ENCODE measurements at places on chromosomes 5 and 9.

GRCh38 chr5:109049565-109049964 lies 301.9 kb downstream of the FER start:
- no peak for DNase-seq

GRCh38 chr9:120542701-120543490 lies 37.1 kb downstream of the CDK5RAP2 start:
- DNase-seq, result no peak

GRCh38 chr9:72681283-72681630 lies 159.8 kb downstream of the TMC1 start:
- no peak for DNase-seq

- DNase-seq, result no peak
Measured at GRCh38 chr9:20111173-20111843, 322.5 kb upstream of the SLC24A2 start.

DNA sequence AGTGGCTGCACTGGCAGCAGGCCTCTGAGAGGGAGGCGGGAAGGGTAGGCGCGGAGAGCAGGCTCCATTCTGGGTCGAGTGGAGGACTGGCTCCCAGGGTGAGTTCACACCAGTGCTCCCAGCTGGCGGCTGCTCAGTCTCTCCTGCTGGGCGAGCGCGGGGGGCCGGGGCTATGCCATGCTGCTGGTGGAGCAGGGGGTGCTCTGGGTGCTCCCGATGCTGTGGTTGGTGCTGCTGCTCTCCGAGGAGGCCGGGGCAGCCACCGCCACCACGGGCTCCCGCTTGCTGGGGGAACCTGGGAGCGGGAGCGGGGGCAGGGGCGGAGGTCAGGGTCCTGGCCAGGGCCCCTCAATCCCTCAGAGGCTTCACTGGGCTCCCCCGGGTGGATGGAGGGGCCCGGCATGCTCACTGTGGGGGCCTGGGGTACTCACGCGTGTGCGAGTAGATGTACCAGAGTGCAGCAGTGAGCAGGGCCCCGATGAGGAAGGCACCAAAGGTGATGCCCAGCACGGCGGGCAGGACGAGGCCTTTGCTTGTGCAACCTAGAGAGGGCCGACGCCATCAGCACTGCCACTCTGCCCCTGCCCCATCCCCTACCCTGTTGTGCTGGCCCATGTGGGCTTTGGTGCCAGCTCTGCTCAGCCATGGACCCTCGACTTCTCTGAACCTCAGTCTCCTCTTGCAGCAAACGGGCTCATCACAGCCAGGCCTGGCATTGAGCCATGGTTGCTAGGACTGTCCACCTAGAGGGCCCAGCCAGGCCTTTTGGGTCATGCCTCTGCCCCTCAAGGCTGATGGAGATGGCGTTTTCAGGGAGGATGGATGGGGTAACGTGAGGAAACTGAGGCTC lies 13.1 kb downstream of the FPGS start:
- no peak for DNase-seq

- DNase-seq, result no peak
Measured at GRCh38 chr5:171927345-171927941, 79.0 kb downstream of the FBXW11 start.

DNA sequence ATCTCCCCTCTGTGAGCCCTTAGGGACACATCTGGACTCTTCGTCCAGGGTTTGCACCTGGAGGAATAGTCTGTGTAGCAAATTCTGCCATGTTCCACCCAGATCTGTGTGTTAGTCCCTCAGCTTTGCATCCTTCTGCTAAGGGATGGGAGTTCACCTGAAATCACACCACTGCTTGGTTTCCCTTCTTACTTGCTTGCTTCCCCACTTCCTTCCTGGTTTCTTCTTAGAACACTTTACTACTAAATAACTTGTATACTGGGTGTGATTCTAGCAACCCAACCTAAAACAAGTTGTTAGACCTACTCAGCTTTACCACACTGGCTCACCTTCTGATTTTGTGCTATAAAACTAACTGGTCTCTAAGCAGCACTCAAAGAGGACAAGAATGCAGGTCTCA lies 202.6 kb upstream of the MAP3K1 start:
- DNase-seq, result no peak

DNA sequence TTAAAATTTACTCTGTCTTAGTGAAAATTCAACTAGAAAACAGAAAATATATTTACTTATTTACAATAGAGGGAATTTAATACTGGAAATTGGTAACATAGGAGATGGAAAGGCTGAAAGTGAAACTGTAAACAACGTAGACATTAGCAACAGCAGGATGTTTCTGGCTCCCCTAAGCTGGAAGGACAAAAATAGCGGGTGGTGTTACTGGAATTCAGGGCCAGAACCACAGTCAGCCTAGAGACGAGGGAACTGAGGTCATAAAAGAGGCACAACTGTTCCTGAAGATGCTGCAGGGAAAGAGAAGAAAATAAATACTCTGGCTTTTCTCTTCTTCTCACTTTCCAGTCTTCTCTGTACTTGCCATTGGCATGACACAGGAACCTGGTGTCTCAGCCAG lies 80.4 kb upstream of the NIPBL start:
- DNase-seq, result no peak

- DNase-seq, result no peak
Measured at GRCh38 chr5:60417500-60418181, 282.3 kb downstream of the DEPDC1B start.

DNA sequence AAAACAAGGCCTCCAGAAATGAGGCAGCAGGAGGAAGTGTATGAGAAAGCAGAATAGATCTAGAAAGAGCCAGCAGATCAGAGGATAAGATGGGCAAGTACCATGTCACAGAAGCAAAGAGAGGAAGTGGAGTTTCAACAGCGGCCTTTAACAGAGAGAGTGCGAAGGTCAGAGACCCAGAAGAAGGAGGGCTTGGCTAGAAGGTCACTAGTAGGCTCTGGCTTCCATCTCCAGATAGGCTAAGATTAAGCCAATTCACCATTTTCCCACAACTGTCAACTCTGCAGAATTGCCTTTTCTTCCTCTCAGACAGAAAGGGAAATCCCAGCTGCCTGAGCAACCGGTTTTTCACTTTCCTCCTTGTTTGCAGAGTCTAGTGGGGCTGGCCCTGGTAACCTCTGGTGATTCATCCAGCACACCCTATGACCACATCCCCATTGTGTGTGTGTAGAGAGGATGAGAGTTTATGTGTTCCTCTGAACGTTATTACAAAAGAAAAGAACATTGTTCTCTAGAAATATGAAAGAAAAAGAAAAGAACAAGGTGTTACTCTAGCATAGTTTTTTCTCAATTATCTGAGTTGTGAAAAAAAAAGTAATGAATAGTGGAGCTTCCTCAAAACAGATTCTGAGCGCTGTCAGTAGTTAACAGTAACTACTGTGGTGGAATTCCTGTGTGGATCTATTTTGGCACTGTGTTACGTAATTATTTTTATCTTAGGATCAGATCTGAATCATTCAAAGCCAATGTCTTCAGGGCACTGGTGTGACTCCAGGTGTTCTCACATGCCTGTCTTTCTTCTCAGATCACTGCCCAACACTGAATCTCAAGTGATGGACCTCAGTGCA lies 220.4 kb downstream of the ARRDC3 start:
- DNase-seq, result peak; percentile 5

DNA sequence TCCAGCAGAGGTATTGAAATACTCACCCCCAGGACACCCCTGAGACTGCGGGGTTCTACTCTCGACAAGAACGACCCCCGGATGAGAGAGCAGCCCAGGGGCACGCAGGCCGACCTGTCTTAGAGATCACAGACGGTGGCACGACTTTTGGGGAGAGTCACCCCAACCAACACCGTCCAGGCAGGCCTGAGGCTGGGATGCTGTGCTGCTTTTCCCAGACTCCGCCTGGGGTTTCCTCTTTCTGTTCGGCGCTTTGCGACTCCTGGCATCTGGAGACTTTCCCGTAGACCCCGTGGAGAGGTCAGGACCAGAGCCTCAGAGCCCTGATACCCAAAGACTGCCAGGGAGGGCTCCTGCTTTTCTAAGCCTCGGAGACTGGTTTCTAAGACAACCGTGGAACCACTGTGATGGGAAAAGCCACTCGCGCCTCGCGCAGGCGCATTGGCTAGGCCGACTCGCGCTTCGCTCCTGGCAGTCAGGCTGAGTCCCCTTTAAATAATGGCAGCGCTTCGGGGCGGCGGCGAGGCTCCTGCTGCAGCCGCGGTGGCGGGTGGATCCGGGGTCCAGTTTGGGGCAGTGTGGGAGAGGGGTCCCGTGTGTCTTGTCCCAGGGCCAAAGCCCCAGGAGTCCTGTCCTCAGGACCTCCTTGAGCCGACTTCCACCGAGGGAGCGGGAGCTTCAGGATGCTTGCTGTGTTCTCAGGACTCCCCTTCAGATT lies 484.0 kb downstream of the SPATA31A7 start:
- no peak for DNase-seq

- DNase-seq, result no peak
Measured at GRCh38 chr9:101365181-101365580, 19.6 kb downstream of the BAAT start.

- no peak for DNase-seq
Measured at GRCh38 chr5:90830058-90830457, 271.5 kb downstream of the ADGRV1 start.

DNA sequence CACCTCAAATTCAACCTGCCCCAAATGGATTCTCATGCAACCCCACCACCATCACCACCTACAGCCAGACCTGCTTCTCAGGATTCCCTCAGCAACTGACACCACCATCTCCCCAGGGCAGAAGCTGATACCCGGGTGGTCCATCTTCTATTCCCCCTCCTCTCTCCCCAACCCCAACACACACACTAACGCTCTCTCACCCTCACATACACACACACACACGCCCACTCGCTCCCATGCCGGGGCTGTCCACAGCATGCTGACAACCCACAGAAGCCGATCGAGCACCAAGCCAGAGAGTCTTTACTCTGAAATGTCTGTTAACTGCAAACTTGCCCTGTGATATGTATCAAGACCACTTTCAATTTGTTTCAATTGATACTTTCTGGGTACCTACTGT lies 28.4 kb downstream of the B4GALT1 start:
- no peak for DNase-seq

DNA sequence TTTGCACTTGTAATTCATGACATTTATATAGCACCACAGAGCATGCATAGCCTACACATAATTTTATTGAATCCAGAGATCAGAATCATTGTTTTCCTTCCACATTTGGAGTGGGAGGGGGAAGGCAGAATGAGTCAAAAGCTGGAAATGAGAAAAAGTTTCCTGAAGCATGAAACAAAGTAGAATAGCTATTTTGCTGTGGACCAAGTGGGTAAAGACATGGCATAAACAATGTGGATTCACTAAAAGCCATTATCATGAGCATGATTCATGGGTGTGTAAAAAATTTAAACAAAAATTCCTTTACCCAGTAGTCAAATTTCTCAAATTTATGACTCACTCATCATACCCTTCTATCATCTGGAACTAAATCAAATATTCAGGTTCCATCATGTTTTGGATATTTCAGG lies 97.9 kb downstream of the YIPF5 start:
- no peak for DNase-seq

GRCh38 chr5:74079971-74080556 lies 454.1 kb downstream of the ARHGEF28 start:
- DNase-seq, result no peak

DNA sequence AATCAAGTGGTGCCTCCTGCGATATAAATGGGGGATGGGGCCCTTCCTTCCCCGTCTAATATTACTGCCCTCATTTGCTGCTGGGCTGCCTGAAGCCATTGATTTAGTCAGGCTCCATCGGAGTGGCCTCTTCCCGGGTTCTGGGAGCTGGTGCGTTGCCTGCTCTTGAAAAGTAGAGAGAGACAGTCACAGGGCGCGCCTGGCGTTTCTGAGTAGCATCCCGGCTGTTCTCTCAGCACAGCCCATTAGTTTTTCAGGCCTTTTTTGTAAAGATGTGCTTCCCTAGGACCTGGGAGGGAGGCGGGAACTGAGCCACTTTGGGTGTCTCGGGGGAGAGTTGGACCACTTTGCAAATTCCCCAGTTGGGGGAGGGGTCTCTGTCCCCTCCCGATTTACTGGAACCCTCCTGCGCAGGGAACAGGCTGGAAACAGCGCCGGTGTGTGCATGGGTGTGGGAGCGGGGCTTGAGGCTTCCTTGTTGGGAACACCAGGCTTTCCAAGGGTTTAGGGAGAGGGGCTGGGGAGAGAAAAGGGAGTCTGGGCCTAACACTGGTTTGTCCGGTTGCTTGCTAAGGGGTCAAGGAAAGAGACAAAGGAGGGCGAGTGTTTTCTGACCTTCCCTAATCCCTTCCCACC lies 4.7 kb downstream of the PRDM6 start:
- no peak for DNase-seq

DNA sequence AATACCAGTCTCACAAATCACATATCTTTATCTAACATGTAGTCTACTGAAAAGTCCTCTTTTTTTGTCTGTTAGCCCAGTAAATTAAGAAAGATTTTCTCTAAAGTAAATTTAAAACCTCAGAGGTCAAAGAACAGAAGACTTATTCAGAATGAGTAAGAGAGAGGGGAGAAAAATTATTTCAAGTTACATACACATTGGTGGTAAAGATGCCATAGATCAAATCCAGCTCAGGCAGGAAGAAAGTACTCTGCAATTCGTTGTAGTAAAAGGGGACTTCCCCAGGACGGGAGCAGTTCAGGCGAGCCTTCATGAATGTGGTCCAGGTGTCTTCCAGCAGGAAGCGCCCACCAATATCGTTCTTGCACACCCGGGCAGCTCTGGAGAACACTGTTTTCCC lies 344.1 kb downstream of the SEMA5A start:
- DNase-seq, result no peak

DNA sequence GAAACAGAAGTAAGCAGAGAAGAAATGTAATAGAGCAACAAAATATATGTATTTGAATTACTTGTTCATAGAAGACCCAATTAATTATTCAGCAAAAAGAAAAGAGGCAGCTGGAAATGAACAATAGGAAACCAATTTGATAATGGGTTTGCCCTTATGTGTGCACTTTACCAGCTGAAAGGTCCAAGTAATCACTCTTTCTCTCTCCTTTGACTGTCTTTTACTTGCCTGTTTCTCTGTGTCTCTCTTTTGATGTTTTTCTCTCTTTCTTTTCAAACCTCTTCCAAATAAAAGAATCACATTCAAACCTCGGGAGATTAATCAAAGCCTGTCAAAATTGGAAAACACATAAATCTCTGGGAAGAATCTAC lies 51.5 kb downstream of the CTNND2 start:
- no peak for DNase-seq

GRCh38 chr5:106610041-106610440 lies 1060.7 kb downstream of the EFNA5 start:
- no peak for DNase-seq

- no peak for DNase-seq
Measured at GRCh38 chr5:154967421-154968024, 26.6 kb downstream of the MRPL22 start.
